ENCODE measurements at places on chromosomes 11 and 22.

- peak; percentile 92 for DNase-seq
These were observed 75.0 kb downstream of the JRKL start for GRCh38 chr11:96464700-96465307.

GRCh38 chr11:586376-587316 lies 10.4 kb downstream of the PHRF1 start:
- no peak for DNase-seq

DNA sequence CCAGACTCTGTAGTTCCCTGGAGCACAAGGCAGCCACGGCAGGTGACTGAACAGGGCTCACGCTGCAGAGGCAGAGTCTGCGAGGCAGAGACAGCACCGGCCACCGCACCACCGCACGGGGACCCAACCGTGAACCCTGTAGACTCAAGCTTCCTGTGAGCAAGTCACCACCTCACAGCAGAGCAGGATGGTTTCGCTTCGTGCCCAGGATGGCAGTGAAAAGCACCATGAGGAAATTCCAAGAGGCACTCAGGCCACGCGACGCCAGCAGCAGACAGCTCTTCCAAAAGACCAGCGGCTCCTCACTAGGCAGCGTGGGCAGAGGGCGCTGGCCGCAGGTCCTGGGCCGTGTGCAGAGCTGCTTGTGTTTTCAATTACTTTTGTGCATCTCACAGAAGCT lies 24.5 kb downstream of the BRD1 start:
- DNase-seq = no peak

DNA sequence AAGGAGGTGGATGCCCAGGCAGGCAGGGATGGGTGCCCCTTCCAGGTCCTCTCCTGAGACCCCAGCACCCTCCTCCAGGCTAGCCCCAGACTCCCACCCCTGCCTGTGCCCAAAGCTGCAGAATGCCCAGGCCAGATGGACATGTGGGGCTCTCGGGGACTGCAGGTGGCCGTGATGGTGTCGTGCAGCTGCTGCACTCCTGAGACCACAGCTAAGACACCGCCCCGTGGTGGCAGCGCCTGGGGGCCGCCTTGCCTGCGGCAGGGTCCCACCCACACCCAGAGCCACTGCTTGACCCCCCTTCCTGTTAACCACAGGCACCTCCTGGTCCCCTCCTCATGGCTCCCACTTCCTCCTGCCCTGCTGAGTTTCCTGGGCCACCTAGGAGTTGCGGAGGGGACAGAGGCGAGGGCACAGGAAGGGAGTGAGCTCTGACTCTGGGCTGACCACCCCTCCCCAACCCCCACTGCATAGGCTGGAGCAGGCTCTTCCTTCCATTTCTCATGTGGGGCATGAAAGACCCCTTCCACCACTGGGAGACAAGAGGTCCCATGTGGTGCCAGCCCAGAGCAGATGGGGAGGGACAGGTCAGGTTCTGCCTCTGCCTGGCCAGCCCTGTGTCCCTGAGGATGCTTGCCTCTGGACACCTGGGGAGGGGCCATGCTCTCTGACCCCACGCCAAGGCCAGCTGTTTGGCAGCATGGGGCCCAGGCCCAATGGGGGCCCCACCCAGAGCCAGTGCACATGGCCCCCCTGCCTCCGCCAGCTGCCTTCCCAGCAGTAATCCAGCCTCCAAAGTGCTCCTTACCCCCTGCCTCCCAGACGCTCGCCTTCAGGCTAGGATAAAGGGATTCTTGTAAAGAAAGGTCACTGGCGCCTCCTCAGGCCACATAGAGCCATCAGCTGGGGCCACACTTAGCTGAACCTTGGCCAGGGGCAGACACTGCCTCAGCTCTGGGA lies 29.3 kb downstream of the OSBPL5 start:
- DNase-seq = no peak

GRCh38 chr22:41544671-41545476 lies 604 bp upstream of the POLR3H start:
- DNase-seq = no peak

DNA sequence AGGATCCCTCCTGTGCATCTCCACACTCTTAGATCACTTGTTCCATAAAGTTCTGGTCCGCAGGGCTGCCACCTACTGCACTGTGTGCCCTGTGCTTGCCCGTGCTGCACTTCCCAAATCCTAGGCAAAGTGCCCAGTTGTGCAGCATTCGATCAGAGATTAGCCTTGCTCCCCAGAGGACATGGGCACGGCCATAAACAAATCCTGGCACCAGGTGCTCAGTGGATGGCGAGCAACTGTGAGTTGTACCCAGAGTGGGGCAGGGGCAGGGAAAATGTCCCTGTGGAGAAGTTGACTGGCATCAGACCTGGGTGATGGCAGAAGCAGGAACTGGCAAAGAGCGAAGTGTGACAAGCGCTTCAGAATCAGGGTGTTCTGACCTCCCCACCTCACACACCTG lies 4.7 kb downstream of the FADS2 start:
- DNase-seq = no peak

DNA sequence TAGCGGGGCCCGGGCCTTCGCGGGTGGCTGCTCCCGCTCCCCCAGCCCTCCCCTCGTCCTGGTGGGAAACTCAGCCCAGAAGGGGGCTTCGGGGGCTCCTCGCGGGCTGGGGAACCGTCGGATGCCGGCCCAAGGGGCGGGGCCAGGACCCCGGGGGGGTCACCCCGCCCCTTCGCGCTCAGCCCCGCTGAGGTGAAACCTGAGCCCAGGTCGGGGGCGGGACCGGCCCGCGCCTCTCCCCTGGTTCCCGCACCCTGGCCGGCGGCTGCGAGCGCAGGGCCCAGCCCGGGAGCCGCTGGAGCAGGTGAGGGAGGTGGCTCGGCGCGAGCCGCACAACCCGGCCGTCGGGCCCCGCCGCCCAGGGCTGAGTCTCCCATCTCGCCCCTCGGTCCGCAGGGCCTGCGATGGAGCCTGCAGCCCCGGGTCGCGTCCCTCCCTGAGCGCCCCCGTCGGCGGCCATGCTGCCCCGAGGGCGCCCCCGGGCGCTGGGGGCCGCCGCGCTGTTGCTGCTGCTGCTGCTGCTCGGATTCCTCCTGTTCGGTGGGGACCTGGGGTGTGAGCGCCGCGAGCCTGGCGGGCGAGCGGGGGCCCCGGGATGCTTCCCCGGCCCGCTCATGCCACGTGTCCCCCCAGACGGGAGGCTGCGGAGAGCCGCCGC lies at the start of gene LARGE2:
Gene LARGE2 (plus strand): TSS at position 232 of the 658 bp plus-strand sequence. CDS start 227 bp downstream, at position 459.
- no peak for DNase-seq

- DNase-seq = peak; percentile 91
These were observed 9.1 kb upstream of the CLCF1 start for GRCh38 chr11:67382276-67383136.

All from adipocyte (in vitro differentiated cells).